SK-N-DZ (cell line): ENCODE measurements at places on chromosomes 16 and 17.

GRCh38 chr16:66510711-66511601 lies 39.0 kb downstream of the TK2 start:
- DNase-seq, result no peak

GRCh38 chr17:41324180-41325075 lies 8.9 kb upstream of the KRTAP17-1 start:
- DNase-seq, result no peak

GRCh38 chr16:50696575-50697420 lies 3.4 kb downstream of the NOD2 start:
- DNase-seq, result peak; percentile 36

DNA sequence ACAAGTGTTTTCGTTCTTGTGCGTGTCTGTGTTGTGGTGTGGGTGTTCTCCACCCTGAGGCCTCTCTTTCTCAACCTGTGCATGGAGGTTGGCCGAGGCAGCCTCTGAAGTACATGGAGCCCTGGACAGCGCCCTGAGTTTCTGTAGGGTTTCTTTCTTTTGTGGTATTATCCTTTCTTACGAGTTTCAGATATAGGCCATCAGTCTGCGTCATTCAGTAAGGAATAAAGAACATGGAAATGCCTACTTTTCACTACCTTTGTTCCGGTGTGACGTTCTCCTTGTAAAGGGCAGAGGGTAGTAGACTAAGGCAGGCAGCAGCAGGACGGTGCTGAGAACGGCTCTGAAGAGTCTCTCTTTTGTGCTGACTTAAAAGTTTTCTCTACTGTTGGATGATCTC lies 18.6 kb downstream of the RAB11FIP3 start:
- DNase-seq, result no peak

GRCh38 chr16:83942815-83943515 lies 10.1 kb upstream of the OSGIN1 start:
- no peak for DNase-seq

DNA sequence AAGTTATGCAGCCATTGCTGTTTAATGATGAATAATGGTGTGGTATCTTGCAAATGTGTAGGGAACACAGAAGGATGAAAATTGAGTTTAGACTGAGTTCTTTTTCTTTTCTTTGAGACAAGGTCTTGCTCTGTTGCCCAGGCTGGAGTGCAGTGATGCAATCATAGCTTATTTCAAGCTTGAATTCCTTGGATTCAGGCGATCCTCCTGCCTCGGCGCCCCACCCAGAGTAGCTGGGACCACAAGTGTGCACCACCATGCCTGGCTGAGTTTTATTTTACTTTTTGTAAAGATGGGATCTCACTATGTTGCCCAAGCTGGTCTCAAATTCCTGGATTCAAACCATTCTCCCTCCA lies 74.6 kb upstream of the TBC1D3K start:
- no peak for DNase-seq

DNA sequence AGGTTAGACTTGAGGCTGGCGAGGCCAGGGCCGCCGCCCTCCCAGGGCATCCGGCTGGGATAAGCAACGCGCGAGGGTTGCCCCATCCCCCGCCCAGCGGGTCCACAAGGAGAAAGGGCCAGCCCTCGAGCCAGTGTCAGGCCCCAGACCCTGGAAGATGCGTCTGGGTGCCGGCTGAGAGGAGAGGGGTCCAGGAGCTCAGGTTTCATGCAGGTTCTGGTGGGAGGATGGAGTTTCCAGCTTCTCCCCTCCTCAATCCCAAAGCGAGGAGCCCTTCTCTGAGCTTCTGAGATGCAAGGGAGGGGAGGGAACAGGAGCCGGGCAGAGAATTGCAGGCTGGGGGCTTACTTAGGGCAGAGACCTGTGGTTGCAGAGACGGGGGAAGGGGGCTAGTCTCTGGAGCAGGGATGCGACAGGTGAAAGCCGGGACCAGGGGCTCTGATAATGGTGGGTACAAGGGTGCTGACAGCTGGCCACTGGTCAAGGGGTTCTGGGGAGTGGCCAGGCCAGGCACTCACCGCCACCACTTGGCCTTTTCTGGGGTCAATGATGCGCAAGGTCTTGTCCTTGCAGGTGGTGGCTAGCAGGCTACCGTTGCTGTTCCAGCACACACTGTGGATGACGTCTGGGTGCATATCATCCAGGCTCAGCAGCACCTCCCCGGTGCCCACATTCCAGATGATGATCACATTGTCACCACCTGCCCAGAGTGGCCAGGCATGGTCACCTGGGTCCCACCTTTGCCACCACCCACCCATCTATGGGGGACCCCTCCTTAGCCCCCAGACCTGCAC lies 4.2 kb downstream of the CORO6 start:
- no peak for DNase-seq

DNA sequence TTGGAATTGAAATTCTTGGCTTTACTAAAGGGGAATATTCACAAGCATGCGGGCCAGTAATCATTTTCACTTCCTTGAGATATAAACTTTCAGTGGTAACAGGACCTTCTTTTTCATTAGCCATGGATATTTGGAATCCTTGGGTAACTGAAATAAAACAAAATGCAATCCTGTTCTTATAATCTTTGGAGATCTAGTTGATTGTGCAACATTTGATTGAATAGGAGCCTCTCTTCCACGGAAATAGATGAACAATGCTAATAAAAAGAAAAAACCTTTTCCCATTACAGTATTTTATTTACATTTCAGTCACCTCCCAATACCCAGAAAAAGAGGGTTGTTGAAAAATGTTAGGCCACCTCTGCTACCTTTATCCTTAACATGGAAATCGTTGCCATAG lies 225.6 kb downstream of the MAP2K6 start:
- no peak for DNase-seq

- DNase-seq, result no peak
These were observed 23.4 kb upstream of the JPT2 start for GRCh38 chr16:1654505-1655268.

GRCh38 chr16:14088155-14088753 lies 17.1 kb downstream of the MRTFB start:
- DNase-seq, result no peak

DNA sequence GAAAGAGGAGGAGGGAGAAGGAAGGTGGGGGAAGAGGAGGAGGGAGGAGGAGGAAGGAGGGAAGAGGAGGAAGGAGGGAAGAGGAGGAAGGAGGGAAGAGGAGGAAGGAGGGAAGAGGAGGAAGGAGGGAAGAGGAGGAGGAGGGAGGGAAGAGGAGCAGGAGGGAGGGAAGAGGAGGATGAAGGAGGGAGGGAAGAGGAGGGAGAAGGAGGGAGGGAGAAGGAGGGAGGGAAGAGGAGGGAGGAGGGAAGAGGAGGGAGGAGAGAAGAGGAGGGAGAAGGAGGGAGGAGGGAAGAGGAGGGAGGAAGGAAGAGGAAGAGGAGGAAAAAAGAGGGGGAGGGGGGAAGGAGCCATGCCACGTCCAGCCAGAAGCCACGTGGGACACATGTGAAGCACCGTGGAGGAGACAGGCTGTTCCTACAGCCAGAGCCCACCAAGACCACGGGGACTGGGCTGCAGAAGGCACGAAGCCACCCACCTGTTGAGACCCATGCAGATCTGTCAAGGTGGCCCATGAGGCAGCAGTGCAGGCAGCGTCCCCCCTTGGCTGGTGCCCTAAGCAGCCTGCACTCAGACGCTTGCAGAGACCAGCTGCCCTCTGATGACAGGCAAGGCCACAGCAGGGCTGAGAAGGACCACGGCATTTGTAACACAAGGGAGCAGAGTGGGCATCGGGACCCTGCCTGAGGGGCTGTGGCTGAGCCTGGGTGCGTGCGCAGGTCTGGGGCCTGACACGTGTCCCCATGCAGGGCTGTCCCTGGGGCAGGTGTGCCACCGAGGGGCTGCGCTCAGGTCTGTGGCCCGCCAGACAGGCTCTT lies 10.3 kb downstream of the NDUFAF8 start:
- peak; percentile 76 for DNase-seq

DNA sequence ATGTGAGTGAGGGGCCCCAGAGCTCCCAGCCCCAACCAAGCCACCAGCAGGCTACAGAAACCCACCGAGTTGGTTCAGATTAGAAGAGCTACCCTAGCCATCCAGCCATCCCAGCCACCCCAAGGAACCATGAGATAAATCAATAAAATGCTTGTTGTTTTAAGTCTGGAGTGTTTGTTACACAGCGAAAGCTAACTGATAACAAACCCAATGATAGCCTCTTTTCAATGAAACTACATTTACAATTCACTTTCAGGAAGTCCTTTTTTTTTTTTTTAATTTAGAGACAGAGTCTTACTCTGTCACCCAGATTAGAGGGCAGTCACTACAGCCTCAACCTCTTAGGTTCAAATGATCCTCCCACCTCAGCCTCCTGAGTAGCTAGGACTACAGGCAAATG lies 215.0 kb upstream of the ZFHX3 start:
- no peak for DNase-seq

DNA sequence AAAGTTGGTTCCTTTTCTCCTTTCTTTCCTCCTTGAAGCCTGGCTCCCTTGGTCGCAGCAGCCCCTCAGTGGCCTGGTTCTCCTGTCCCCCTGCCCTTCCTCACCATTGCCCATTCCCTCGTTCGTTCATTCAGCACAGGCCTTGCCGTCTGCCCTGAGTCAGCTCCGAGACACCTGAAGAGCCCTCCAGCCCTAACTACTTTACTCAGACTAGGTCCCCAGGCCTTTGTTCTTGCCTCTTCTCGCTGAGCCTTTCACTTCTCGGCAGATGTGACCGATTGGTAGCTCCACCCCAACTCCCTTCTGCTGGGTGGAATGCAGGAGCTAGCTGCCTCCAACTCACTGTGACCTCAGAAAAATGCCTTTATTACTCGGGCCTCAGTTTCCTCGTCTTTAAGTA lies 7.0 kb upstream of the ADAM11 start:
- DNase-seq, result no peak
